GM03348 (cell line): ENCODE measurements at places on chromosomes 16 and 17.
A peak's percentile ranks its signal among the peaks of the same experiment; 100 is the strongest.

DNA sequence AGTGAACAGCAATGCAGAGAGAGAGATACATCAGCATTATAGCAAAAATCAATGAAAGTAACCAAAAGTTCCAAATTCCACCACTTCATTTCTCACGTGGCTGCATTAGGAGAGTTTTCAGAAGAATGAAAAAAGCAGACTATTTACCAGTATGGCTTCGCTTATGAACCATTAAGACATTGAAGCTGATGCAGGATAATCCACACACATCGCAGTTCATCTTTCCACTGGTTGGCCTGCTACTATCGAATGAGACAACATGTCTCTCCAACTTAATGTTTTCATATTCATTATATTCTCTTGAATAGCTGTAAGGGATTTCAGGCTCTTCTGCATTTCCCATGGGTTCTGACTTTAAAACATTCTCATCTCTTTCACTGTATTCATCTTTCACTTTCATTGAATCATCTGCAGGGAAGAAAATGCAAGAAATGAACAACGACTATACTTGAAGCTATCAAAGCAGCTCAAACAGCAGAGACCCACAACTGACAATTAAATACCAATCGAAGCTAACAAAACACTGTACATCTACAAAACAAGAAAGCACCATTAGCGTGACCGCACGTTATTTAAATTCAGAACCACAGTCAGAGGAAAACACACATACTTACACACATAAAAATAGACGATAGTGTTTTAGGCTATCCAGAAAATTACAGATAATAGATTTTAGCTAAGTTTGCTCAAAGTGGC is 54.9 kb downstream of the GRB7 start:
- DNase-seq: no peak

DNA sequence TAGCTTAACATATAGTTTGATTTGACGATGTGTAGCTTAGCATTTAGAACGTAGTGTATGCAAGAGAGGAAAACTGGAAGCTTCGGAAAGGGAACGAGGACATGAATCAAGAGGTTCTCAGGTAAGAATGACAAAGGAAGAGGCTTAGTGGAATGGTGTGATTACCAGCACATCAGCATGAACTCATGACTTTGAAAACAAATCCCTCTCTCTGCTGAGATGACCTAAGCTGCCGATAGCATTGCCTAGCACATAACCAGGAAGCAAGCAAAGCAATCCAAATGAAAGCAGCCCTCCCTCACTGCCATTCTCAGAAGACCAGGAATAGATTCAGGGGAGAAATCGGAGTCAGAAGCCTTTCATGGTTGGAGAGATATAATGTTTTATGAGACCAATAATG is 51.3 kb upstream of the CCL1 start:
- DNase-seq: no peak

GRCh38 chr17:46264456-46265198 is 30.3 kb upstream of the LRRC37A start:
- DNase-seq: peak; percentile 60

GRCh38 chr16:76946879-76947278 is 244.1 kb upstream of the MON1B start:
- DNase-seq: no peak

DNA sequence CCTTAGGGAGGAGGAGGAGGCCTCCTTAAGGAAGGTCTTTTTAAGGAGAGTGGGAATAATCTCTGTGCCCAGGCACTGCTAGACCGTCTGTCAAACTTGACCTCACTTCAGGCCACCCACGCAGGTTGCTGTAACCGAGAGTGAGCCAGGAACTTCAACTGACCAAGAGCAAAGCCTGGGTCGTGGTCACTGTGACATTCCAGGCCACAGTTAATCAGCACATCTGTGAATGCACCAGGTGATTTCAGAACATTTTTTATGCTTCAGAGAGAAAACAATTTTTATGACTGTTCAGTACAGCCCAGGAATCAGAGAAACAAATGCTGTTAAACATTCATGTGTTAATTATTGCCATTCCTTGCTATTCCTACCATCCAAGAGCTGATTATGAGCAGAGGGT is 226.6 kb upstream of the ASIC2 start:
- no peak for DNase-seq

DNA sequence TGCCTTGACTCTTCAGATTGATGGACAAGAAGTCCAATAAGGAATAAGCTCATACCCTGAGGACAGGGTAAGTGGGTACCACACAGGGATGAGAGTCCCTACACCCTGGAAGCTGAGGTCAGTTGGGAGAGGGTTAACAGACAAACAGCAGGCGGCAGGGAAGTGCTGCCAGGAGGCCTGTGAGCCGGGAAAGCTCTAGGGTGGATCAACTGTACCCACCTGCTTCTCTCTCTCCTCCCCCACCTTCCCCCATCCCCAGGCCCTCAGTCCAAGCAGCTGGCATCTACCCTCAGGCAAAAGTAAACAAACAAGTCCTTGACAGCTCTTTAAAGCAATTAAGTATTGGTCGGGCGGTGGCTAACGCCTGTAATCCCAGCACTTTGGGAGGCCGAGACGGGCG is 20.7 kb upstream of the MYLK3 start:
- no peak for DNase-seq

DNA sequence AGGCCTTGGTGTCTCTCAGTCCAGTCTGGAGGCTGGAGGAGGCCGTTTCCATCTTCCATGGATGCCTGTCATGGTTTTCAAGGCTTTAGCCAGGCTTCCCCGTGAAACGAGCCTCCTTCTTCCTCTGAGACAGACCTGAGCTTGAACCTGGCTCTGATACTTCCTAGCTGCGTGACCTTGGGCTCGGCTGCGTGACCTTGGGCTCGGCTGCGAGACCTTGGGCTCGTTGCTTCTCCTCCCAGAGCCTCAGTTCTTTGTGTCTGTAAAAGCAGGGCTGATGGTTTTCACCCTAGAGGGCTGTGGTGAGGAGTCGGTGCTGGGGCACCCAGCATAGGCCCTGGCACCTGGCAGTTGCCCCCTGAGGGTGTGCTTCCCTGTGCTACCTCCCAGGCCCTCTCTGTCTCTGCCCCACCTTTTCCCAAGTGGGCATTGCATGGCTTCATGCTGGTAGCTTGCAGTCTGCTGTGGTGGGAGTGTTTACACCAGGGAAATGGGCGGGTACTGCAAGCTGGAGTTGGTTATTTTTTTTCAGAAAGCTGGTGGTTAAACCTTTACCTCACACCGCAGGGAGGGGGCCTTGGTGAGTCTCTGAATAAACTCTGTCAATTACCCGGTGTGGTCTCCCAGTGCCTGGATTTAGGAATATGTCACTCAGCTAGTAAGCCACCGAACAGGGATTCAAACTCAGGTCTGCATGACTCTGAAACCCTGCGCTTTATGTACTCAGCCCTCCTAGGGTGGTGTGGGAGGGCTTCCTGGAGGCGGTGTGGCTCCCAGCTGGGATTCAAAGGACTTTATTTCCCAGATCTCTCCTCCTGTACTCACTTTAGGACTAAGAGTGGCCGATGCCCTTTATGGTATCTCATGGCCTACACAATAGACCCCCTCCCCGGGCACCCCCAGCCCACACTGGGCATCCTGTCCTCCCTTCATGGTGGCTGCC is 129.0 kb upstream of the CIBAR2 start:
- DNase-seq: no peak

DNA sequence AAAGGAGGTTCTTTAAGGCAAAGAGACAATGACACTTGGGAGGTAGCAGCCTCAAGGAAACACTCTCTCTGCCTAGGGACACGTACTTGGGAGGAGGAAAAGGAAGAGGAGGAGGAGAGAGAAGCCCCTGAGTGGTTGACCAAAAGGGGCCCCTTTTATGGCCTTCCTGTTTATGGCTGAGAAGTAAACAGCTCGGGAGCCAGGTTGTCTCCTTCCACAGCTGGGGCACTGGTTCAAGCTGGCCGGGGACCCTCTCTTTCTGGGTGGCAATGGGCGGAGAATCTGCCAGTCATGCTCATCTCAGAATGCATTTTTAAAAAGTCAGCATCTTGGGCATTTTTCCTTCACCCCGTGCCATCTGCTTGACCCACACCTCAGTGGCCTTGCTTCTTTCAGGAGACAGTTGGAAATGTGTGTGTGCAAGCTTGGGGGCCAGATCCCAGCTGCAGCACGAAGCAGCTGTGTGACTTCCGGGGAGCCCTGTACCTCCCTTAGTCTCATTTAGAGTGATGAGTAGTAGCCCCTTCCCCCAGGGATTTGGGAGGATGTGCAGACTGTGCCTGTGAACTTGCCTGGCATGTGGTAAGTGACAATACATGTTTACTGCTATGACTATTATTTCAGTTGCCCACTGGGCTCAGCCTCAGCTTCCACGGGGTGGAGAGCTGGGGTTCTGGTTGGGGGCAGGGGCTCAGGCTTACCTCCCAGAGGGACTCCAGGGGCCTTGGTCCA is 33.8 kb upstream of the SALL1 start:
- DNase-seq: no peak

- DNase-seq: no peak
Observed at GRCh38 chr16:15972046-15972868, 22.8 kb downstream of the ABCC1 start.

- DNase-seq: no peak
Observed at GRCh38 chr17:60167065-60167741, 17.4 kb downstream of the CA4 start.

DNA sequence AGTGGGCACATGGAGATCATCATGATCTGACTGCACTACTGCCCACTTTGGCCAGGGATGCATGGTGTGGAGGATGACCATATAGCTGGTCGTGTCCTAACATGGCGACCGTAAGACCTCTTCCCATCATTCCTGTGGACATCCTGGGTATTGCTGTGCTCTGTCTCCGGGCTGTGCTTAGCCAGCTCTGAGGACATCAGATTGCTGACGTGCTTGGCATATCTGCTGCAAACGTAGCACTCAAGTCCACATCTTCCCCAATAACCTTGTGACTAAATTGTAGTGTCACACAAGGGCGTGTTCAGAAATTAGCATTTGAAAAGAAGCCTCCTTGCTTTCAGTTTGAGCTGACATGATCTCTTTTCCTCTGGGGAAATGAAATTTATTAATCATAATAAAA is 373.2 kb downstream of the RBFOX1 start:
- DNase-seq: no peak

DNA sequence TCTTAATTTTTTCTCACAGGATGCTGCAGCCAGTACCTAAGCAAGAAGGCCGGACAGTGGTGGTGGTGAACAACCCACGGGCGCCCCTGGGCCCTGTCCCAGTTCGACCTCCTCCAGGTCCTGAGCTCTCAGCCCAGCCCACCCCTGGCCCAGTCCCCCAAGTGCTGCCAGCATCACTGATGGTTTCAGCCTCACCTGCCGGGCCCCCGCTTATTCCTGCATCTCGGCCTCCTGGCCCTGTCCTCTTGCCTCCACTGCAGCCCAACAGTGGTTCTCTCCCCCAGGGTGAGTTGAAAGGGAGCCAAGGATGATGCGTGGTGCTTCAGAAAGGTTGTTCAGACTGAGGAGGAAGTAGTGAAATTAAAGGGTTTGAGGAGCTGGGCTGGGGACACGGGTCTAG is 21.7 kb downstream of the SRCAP start:
- no peak for DNase-seq

- no peak for DNase-seq
Observed at GRCh38 chr17:67137860-67138259, 93.5 kb downstream of the CACNG1 start.

- no peak for DNase-seq
Observed at GRCh38 chr17:74309902-74310301, 16.1 kb upstream of the KIF19 start.

DNA sequence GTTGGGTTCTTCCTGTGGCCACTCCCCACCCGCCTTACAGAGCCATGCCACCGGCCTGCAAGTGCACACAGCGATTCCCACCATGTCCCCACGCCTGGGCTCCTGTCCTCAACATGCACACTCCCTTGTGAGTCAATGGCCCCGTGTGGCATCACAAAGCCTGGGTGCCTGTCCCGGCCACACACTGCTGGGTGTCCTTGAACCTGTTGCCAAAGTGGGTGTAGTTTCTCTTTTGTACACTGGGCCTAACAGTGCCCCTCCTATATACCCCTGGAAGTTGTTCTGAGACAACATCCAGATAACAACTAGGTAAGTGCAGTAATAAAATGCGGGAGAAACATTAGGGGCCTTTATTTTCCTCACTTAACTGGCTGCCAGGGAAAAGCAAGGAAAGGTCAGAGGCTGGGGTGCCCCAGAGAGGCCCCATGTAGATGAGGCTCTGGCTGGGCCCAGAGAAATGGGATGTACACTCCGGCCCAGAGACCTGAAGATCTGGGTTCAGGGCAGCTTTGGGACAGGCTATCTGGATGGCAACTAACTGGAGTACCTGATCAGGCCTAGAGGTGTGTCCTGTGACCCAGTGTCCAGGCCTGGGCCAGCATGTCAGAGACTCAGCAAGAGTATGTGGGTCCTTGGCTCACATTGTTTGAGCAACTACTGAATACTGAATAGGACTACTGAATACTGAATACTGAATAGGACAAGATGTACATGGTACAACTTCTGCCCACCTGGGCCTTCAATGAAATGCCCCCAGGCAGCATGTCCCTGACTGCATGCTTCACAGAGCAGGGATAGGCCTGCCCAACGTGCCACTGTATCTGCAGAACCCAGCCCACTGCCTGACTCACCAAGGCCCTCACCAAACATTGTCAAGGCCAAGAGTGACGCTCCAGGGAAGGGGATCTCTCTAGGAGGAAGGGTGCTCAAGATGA is 8.3 kb downstream of the ABCC3 start:
- DNase-seq: no peak

DNA sequence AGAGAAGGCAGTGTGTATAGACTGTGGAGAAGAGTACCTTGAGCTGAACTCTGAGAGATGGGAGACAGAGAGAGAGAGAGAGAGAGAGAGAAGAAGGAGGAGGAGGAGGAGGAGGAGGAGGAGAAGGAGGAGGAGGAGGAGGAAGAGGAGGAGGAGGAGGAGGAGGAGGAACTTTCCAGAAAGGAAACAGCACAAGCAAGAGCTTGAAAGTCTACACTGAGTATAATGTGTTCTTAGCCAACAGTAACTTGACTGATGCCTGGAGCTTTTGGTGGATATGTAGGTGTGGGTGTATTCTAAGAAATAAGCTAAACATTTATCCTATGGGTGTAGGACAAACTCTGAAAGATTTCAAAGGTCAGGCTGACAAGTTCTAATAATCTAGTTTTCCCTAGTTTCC is 116.4 kb downstream of the SNX11 start:
- DNase-seq: no peak

GRCh38 chr17:64498308-64499203 is 1.7 kb upstream of the POLG2 start:
- DNase-seq: no peak

DNA sequence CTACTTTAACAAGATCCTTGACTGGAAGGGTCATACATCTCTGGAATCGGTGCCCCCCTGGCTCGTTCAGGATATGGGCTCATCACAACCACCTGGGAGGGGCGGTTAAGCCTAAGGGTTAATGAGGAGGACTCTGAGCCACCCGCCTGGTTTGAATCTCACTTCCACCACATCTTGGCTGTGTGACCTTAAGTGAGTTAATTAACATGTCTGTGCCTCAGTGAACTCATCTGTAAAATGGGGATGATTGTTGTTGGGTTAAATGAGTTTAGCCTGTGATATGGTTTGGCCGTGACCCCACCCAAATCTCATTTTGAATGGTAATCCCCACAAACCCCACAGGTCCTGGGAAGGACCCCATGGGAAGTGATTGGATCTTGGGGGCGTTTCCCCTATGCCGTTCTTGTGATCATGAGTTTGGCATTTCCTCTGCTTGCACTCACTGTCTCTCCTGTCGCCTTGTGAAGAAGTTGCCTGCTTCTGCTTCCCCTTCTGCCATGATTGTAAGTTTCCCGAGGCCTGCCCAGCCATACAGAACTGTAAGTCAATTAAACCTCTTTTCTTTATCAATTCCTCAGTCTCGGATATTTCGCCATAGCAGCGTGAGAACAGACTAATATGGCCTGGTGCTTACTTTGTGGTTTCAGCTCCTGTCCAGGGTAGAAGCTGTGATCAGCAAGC is 214.0 kb upstream of the CIBAR2 start:
- DNase-seq: no peak

GRCh38 chr16:81634380-81635062 is 144.6 kb upstream of the PLCG2 start:
- DNase-seq: no peak
